ENCODE measurements at places on chromosomes 1 and 21.

DNA sequence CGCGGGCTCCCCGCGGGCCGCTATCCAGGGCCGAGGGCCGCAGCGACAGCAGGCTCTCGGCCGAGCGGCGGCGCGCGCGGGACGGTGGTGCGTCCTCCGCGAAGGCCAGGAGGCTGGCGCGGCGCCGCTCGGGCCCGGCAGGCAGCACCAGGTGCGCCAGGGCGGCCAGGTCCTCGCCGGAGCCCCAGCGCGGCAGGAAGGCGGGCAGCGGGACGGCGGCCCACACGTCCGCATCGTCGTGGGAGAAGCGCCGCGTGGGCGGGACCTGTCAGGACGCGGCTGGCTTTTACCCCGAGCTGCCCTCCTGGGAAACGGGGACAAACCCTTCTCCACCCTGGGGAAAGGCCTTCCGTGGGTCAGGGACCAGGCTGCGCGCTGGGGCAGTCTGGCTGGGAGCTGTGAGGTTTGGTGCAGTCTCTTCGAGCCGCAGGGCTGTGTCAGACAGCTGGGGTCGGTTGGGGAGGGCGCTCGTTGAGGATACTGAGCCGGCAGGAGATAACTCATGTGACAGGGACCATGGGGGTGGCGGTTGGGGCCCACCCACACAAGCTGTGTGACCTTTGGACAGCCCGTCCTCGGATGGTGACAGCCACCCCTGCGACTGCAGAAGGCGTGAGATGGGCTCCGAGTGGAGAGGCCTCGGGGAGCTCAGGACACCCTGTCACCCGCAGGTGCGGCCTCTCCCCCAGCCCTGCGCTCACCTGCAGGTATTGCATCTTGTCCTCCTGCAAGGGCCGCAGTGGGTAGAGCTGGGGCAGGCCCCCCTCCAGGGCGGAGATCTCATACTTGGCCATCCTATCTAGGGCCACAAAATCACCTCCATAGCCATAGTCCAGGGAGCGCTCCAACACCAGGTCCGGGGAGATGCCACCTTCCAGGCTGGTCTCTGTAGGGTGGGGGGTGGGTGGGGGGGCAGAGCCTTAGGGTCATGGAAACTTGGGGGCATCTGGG lies 6.0 kb downstream of the HES3 start:
- no peak for DNase-seq

DNA sequence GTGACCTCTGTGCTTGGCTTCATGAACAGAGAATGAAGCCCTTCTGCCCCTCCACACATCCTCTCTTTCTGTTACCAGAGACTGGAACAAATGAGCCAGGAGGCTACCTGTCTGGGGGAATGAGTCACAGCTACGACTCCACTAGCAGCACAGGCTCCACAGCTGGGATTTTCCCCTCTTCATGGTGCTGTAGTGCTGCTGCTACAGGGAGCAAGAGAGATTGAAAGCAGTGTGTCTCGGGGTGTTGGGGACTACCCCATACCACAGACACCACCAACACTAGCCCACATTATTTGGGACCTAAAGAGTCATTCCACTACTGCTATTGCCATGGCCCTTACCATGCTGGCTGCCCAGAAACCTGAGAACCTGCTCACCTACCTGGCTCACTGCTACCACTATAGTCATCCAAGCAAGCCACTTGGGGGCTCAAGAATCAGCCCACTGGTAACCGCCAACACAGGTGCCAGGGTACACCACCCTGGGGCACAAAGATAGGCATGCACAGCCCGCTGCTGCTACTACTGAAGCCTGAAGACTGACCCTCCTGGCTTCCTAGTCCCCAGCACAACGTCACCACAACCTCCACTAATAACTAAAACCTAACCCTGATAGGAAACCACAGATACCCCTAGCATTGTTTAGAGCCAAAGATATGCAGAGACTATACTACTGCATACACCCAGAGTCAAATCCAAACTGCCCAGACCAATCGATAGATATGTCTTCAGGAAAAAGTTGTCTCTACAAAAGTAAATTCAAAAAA lies 17.7 kb downstream of the CD1E start:
- no peak for DNase-seq

DNA sequence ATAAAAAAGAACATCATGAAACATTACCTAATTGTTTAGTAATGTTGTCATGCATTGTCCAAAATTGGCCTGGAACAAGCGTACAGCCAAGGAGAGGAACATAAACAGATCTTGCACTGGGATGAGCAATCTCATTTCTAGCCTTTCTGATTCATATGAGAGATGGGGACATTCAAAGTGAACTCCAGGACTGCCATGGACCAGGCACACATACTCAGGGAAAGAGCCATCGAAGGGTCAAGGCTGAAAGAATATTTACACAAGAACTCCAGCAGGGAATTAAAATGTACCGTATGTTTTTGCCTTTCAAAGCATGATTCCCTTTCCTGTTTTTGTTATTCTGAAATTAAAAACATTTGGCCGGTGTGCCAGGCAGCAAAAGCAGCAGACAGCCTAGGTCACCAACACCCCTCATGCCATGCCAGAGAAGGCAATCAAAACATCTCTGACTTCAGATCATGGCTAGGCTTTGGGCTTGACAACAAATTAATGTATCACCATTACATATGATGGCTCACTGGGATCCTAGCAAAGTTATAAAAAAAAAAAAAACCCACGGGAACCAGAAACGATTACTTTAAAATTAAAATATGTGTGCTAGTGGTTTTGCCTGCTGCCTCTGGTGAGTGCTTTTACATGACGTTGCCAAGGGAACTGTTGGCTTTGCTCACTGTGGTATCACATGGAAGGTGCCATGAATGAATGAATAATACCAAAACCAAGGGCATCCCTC lies 159.8 kb downstream of the TGFBR3 start:
- DNase-seq: no peak

DNA sequence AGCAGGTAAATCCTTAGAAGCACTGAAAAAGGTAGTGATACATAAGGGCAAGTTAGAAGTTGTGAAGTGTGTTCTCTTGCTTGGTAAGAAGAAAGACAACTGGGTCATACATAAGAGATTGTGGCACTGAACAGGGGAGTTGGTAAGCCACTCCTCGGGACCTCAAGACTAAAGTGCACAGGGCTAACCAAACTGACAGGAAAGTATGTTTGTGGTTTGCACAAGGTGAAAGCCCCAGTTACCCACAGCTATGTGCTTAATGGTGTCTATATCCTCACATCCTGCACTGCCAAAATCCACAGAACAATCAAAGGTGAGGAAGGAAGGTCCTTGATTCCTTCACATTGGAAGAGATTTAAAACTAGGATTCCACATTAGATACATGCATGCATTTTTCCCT lies 276.5 kb downstream of the DNM3 start:
- DNase-seq: no peak

DNA sequence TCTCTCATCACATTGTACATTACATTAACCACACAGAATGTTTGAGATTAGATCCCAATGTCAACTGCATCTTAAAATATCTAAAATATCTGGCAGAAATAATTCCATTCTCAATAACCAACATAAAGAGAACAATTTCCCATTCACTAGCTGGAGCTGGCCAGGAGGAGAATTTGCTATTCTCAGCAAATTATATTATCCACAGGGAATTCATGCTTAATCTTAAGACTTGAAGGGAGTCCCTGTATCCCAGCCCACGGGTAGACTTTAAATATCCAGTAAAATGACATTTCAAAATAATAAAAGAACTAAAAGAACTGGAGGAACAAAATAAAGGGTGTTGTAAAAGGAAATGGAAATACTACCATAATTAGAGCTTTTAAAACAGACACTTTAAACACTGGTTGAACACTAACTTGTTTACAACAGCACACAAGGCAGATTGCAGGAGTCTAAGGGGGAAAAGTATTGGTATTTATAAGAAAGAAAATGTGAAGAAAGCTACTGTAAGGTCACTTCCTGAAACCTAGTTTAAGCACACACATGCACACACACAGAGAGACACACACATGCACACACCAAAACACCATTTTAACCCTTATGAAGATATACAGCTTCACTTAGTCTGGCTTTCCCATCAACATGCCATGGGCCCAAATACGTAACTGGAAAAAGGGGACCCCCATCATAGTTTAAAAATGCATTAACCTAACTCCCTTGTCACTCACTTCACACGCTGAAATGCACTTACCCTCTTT lies 107.0 kb downstream of the PTPN14 start:
- DNase-seq: peak; percentile 48

- no peak for DNase-seq
Measured at GRCh38 chr1:154568157-154568815, 708 bp downstream of the CHRNB2 start.

DNA sequence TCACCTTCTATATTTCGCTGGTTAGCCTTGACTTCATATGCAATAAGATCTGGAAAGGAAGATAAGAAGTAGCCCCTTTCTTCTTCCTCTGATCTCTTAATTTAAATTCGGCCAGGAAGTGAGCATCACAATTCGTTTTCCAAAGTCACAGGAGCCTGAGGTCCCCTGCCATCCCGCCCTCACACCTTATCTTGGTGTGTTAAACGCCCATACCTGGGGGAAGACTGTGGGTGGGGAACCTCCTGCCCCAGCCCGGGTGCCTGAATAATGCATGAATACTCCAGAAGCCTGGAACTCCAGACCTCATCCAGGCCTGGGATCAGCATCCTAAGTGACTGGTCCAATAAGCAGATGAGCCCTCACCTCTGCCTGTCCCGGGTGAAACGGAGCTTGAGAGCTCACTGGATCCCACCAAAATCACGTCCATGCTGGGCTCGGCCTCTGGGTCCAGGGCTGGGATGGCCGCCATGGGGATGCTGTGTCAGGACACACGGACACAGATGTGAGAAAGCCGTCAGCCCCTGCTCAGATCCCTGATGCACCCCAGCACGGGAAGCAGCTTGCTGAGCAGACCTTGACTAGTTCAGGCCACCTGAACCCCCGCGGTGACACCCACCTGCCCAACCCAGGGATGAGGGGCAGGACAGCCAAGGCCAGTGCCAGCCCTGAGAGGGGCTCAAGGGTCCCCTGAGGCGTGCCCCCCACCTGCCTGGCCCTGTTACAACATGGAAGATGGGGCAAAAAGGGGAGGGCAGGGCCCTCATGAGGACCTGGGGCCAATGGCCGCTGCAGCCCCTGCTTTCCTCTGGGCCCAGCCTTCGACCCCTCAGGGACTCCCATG lies 686 bp downstream of the DNMT3L start:
- no peak for DNase-seq

DNA sequence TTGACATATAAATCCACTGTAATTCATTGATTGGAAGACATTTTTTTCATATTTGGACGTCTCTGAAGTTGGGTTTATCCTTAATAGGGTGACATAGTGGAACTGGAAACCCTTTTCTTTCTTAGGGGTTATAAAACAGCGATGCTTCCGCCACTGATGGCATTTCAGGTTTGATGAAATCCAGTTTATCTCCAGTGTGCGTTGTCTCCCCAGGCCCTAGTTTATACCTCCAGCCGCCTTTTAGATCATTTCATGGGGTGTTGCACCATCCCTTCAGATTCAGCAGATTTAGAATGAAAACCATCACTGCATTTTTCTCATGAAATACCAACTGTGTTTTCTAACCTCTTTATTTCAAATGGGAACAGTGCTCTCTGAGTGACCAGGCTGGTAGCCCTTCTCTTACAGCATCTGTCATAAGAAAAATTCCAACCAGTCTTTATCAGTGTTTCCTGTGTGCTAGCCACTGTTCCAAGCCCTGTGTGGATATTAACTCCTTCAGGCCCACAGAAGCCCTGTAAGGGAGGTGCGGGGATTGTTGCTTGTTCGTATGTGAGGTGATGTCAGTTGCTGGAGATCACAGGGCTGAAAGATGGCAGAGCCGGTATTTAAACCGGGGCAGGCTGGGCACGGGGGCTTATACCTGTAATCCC lies 19.0 kb downstream of the H6PD start:
- no peak for DNase-seq

DNA sequence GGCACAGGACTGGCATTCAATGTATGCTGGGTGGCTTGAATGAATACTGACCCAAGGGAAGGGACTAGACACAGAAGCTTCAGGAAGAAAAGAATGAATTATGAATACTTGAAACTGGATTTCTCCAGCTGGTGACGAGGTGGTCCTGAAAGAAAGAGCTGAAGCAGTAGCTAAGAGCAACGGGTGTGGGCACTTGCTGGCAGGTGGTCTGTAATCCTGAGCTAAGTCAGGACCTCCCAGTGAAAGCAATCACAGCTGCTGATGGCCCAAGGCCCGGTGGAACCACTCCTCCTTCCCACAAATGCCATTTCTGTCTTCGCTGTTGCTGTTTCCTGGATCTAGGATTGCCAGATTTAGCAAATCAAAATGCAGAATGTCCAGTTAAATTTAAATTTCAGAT lies 47.0 kb downstream of the NEK2 start:
- no peak for DNase-seq

- no peak for DNase-seq
Measured at GRCh38 chr21:25887166-25887565, 152.4 kb downstream of the GABPA start.

GRCh38 chr1:23178950-23179349 lies 10.3 kb upstream of the LUZP1 start:
- no peak for DNase-seq

DNA sequence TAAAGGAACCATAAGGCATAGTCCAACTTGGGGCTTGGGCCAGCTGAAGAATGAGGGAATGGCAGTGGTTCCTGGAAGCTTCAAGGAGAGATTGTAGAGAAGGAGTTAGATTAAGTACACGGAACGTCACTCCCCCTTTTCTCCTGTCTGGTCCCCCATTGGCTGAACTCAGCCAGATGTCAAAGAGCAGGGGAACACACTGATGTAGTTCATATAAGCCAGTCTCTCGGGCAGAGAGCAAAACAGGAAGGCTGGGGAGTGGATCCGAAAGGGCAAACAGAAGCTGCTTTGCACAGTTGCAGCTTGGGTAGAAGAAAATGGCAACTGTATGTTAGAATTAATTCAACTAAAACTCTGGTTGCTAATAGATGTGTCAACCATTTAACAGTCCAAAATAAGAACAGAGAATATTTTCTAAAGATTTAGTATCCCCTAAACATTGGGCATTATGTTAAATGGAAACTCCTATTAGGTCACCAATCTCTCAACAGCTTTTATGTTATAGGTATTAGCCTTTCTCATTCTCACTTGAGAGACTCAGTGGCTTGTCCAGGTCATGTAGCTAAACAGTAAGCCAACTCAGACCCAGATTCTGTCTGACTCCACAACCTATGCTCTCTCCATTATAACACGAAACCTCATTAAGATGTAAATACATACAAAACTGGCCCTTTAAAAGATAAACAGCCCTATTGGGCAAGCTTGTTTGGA lies 600.7 kb upstream of the USP24 start:
- no peak for DNase-seq
